ENCODE measurements at places on chromosomes 11 and 22.

DNA sequence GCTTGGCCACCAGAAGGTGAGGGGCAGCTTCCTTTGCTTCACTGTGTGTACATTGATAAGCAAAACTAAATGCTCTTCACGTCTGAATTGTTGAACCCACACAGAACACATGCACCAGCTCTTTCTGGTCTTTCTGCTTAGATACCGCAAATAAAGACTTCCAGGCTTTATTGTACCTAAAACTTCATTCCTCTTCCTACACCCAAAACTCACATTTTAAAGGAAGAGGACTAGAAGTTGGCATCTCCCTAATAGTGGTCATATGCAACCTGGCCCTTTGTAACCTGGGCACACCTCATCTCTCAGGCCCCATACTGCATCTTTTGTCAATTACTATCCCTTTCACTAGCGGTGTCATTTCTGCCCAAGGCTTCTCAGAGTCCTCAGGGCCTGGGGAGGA lies 5.9 kb downstream of the SLC17A6 start:
- DNase-seq: no peak

DNA sequence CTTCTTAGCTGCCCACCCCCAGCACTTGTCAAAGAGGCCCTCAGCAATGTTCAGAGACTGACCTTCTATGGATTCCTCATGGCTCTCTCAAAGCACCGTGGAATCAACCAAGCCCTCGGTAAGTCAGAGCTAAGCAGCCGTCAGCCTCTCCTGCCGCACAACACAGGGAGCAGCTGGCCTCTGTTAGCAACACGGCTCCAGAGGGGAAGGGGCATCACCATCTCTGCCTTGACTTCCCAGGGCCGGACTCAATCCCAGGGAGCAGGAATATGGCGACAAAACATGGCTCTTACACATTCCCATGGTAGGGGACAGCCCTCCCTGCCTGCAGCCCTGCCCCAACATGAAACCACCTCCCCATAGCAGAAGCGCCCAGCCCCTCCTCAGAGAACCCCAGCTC lies 18.9 kb downstream of the ARFGAP2 start:
- DNase-seq: no peak

DNA sequence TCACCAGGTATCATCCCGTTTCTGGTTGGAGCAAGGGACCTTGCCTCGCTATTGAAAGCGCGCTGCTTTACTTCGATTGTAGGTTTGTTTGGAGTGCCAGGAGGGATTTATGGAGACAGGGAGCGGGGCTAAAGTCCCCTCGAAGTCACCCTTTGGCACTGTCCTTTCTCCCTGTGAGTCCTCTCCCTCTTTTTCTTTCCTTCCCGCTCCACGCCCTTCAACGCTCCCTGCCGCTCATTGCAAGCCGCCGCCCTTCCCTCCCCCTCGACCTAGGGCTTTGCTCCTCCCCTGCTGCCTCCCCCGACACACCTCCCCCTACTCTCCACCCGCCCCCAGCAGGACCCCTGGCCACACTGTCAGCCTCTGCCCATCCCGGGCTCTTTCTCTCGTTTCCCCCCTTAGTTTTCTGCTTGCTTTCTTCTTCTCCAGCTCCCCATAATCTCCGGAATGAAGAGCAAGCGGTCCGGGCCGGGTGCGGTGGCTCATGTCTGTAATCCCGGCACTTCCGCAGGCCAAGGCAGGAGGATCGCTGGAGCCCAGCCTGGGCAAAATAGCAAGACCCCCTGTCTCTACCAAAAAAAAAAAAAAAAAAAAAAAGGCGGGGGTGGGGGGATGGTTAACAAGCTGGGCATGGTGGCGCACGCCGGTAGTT lies 41.0 kb downstream of the AHNAK start:
- DNase-seq: no peak

GRCh38 chr11:41102471-41102870 lies 357.0 kb downstream of the LRRC4C start:
- DNase-seq: no peak

DNA sequence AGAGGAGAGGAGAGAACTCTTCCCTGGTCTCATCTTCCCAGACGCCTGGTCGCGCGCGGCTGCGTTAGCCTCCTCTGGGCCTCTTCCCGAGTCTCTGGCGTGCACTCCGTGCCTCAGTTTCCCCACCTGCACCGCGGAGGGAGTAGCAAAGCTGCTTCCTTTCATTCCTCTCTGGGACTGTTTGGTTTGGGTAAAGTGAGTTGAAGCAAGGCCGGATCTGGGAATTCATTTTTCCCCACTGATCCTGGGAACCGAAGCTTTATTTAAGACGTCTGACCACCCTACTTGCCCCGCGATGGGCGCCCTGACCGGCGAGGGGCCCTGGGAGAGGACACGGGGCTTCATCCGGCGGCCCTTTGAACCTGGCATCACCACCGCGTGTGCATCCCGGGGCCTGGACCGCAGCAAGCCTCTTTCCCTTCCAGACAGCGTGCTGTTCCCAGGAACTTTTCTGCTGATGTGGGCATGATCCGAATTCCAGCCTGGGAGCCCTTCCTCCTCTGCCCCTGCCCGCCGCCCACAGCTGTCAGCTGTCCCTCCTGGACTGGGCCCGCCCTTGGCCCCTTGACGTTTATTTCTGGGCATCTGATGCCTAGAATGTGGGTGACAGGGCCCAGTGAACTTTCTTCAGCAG lies 758 bp downstream of the LDLRAD3 start:
- no peak for DNase-seq

GRCh38 chr11:126815111-126815510 lies 185.5 kb downstream of the KIRREL3 start:
- no peak for DNase-seq

GRCh38 chr11:2287091-2287490 lies 14.6 kb downstream of the C11orf21 start:
- no peak for DNase-seq

GRCh38 chr11:79691445-79691844 lies 250.6 kb upstream of the TENM4 start:
- no peak for DNase-seq

- no peak for DNase-seq
Measured at GRCh38 chr11:103862094-103862801, 174.2 kb upstream of the DDI1 start.

GRCh38 chr11:121550247-121551030 lies 97.7 kb upstream of the SORL1-AS1 start:
- DNase-seq: no peak

GRCh38 chr11:67054836-67055523 lies 1.7 kb upstream of the RHOD start:
- DNase-seq: peak; percentile 65

GRCh38 chr11:84780689-84781293 lies 846.4 kb downstream of the DLG2 start:
- DNase-seq: no peak

- no peak for DNase-seq
Measured at GRCh38 chr11:115927823-115928329, 423.7 kb upstream of the CADM1 start.

All from endothelial cell of umbilical vein (primary cell).